ENCODE measurements at places on chromosomes 11 and 22. TPM values are rescaled to one million over a fixed set of nuclear protein-coding genes. Genes with fewer than 3 reads are reported as not detected.

Gene OR8G1
- not detected for total RNA-seq

Gene MS4A8
- total RNA-seq = not detected

Gene HEPHL1
- 0.21 TPM for total RNA-seq

Gene CRYBA4
- not detected for total RNA-seq

Gene CYP2D6
- 2.7 TPM for total RNA-seq

Gene RFPL3
- not detected for total RNA-seq

Gene MS4A3
- not detected for total RNA-seq

Gene USP2
- 5.3 TPM for total RNA-seq
